Cortex of kidney (tissue), 1 donor: ENCODE measurements at places on chromosomes 11 and 22.

DNA sequence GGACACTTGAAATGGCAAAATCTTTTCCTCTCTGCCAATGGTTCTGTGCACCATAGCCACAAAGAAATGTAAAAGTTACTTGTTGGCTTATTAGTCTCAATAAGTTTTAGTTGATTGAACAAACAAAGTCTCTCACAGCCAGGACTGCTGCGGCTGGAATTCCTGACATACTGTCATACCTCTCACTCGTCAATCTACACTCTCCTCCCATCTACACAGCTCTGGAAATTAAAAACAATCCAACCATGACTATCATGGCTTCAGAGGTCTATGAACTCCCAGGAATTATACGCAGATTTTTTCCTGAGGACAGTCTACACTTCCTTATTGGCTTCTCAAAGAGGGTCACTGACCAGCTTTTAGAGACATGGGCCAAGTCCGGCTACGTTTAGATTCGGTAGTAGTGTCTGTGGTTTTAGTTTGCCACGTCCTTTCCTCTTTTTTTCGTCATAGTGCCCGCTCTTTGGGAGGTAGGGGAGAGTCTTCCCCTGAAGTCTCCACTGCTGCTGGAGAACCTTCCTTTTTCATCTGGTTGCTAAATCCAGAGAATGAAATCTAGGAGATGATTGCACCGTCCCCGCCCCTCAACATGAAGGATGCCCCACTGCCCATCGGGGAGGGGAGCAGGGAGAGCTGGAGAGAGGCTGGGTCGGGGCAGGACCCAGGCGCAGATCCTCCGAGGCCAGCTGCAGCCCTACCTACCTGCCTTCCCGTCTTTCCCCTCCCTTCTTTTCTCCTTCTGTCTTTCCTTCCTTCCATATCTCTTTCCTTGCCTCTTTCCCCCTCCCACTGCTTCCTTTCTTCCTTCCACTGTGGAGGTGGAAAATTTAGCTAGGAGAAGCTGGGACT, 1.0 kb upstream of the PLEKHB1 start:
- no peak for DNase-seq

- no peak for DNase-seq
These were observed 113.7 kb downstream of the PTPRJ start for GRCh38 chr11:48093795-48094642.

DNA sequence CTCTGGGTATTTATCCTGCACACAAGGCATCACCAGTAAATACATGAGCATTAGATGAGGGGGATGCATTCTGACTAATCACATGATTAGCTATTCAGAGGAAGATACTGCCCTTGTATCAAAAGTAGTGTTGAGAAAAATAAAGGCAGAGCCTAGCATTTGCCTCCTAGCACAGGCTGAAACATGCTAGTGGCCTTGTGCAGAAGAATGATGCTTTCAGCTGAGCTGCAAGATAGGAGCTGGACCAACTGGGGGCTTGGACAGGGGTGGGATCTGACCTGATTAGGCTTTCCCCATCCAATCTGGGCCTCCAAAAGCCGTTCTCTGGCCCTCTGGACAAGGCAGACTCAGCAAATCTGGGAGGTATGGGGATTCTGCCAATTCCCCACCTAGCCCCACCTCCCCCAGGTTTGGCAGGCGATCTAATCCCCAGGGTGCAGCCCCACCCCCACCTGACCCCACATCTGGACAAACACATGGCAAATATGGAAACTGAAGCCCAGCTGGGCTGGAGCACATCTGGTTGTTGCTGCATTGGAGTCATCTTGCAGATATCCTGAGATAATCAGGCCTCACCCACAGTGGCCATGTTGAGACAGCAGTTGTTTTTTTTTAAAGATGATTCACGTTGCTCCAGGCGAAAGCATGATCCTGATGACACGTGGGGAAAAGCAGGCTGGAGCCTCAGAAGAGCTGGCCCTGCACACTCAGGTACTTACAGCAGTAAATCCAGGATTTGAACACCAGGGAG, 4.4 kb upstream of the MISFA start:
- no peak for DNase-seq

DNA sequence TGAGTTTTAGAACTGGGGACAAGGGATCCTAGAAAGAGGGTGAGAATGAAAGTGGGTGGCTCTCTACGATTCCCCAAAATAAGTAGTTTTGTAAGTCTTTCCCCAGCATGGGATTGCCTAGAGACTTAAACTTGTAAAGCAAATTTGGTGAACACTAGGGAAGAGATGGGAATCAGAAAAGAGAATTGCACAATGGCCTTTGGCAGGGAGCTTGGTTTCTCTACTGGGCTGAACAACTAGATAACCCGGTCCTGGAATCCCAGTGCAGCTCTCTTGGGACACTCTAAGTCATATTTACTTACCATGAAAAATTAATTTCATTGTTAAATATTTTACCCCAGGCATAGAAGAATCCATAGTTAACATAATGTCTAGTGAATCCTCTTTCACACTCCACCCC, 16.5 kb upstream of the USP18 start:
- no peak for DNase-seq

DNA sequence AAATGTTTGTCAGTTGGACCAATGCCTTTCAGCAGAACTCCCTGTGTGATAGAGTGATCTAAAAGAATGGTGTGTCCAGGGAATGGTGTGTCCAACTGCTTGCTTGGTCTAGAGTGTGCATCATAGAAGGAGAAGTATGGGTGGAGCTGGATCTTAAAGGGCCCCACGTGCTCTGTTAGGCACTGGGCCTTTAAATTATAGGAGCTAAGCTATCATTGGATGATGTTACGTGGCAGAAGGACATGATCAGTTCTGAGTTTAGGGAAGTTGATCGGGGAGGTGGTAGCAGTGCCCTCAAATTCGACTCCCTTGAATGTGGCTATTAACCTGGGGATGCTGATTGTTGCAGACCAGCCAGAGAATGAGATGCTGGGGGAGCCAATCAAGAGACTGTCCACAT, 16.4 kb downstream of the STX3 start:
- DNase-seq: no peak

DNA sequence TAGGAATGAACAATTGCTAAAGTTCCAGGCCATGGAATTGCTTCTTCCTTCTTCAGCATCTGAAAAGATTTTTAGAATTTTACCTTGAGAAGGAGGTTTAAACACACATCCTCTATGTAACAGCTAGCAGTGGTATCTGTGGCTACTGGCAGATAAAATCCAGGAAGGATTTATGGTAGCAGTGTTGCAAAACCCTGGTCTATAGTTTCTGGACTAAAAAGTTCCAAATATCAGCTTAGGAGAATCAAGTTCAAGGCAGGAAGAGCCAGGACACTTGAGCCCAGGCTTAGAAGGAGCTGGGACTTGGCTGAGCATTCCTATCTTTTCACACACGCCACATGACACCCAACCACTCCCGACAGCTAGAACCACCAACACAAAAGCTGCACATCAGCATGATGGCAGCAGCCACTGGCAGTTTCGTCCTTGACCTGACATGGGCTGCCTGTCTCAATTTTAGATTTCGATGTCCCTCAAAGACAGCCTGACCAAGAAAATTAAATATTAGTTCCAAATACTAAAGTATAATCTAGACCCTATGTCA, 14.1 kb downstream of the LARGE2 start:
- DNase-seq: no peak

- no peak for DNase-seq
These were observed 61.8 kb upstream of the POU2AF2 start for GRCh38 chr11:111183706-111184105.

GRCh38 chr11:96125400-96125799, 201.5 kb upstream of the MTMR2 start:
- no peak for DNase-seq

DNA sequence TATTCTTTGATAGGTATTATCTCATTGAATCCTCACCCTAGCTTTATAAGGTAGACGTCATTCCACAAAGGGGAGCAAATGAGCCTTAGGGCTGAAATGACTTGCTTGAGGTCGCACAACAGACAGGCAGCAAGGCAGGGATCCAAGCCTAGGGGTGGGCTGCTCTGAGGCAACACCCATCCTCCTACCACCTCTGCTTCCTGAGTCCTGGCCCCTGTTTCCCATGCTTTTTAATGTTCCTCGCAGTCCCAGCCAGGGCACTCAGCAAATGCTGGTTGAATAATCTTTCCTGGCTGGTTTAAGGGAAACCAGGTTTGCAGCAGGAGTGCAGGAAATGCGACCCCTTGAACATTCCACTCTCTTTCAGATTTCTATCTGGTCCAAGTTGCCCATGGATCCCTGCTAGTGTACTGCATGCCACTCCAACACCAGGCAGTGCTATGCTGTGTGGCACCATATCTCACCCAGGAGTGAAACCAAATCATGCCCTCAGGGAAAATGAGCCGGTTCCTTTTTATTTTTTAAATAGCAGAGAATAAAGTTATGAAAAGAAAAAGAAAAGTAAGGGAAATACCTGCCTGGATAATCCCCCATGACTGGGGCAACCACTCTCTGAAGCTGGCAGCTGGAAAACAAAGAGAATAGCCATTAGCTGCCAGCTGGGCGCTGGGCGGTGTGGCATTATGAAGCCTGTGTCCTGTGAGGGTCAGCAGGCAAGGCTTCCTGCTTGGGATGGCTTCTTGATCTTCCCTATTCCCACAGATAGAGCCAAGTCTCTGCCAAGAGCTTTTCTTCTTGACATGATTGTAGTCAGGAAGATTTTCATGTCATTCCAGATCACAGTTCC, 21.8 kb downstream of the MICAL2 start:
- DNase-seq: no peak

DNA sequence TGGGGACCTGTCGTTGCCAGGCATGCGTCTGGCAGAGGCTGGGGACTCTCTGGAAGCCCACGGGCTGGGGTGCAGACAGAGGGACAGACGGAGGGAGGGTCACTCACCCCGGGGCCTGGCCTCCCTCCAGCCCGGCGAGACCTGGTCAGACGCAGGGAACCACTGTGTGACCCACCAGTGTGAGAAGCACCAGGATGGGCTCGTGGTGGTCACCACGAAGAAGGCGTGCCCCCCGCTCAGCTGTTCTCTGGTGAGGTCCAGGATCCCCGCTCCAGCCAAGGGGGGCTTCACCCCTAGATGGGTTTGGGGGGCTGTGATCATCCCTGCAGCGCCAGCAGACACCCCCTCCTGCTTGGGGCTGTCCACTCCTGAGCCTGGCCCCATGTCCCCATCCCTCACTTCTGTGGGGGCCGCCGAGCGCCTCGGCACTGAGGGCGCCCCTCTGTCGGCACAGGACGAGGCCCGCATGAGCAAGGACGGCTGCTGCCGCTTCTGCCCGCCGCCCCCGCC, 23.6 kb upstream of the MUC5B start:
- no peak for DNase-seq
